ENCODE measurements at places on chromosomes 12 and 14.
A peak's percentile ranks its signal among the peaks of the same experiment; 100 is the strongest.

- no peak for DNase-seq
Measured at GRCh38 chr12:12958886-12959285, 6.9 kb upstream of the GPRC5D start.

GRCh38 chr14:88195676-88196075 is 127.4 kb downstream of the KCNK10 start:
- DNase-seq, result no peak

DNA sequence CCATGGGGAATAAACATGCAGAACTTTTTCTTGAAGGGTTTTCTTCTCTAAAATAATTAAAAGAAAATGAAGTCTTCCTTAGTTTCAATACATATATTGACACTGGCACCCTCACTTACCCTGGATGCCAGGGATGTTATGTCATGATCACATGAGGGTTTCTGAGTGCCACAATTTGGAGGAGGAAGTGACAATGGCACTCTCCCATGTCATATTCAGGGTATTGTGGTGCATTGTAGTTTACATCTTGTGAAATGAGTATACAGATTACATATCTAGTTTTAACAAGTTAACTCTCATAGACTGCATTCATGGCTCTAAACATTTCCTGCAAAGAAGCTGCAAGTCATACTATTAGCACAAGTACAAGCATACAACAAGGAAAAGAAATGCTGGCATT is 37.7 kb downstream of the CCDC177 start:
- DNase-seq, result no peak

DNA sequence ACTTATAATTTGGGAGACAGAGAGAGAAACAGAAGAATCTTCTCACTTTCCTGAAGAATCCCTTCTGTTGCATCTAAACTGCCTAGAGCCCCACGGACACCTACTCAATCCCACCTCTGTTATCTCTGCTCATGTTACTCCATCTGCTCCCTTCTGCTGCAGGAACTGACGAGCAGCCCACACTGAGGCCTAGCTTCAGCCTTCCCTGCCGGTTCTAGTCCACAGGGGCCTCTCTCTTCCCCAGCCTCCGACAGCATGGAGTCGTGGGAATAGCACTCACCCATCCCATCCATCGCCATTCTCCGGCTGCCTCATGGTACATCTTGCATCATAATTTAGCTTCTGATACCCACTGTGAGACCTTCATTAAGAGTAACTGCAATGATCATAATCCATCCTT is 4.0 kb downstream of the RAB15 start:
- no peak for DNase-seq

DNA sequence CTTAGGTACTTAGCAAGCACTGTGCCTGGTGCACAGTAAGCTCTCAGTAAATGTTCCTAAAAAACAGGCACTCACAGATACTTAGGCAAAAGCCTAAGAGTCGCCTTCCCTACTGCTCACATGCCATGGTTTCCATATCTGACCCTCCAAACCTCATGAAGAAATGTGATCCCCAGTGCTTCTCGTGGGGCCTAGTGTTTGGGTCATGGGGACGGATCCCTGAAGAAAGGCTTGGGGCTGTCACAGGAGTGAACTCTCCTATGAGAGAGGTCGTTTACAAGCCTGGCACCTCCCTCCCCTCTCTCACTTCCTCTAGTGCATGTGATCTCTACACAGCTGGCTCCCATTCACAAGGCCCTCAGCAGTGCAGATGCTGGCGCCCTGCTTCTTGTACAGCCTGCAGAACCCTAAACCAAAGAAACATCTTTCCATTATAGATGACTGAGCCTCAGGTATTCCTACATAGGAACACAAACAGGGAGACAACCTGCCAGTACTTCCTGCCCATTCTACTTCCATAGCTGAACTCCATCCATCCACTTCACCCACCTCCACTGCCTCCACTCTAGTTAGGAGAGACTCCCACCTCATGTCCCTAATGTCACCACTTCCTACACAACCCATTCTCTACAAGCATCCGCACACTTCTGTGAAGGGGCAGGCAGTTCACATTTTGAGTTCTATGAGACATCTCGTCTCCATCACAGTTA is 2.9 kb downstream of the SLC15A4 start:
- no peak for DNase-seq

- peak; percentile 69 for DNase-seq
Measured at GRCh38 chr12:6074979-6075585, 49.4 kb downstream of the VWF start.

DNA sequence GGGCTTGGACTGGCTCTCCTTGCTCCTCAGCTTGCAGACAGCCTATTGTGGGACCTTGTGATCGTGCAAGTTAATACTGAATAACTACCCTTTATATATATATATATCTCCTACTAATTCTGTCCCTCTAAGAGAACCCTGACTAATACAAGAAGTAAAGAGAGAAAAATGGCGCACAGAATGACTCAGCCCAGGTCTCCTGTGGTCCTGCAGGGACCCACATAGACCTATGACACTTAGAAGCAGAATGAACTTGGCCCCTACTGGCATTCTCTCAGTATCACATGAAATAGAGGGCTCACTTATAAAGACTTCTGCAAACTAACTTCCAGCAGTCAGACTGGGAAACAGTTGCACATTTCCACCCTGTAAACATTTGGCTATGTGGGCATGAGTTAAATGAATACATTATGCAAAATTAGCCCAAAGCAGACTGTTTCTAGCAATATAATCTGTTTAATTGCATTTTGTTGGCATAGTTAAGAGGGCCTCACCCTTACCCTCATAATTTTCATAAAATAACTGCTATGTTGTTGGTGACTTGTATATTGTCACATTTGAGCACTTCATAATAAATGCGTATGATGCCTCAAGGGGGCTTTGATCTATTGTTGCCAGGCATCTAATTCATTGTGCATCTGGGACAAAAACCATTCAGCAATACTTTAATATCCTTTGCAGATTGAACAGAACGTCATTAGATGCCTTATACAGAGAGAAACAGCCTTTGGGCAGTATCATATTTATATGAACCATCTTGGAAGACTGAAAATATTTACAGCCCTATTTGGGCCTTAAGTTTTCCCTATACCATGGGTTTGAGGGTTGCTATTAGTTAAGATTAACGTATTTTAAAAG is 349.7 kb upstream of the DIO2 start:
- no peak for DNase-seq

Data from activated naive CD4-positive, alpha-beta T cell treated with anti-CD3 and anti-CD28 coated beads, Interleukin-2, amount 50 U/mL, for 72 hours (primary cell).